LHCN-M2 (cell line): ENCODE measurements at places on chromosomes 5 and 9. TPM values are rescaled to one million over a fixed set of nuclear protein-coding genes. Genes with fewer than 3 reads are reported as not detected.

DNA sequence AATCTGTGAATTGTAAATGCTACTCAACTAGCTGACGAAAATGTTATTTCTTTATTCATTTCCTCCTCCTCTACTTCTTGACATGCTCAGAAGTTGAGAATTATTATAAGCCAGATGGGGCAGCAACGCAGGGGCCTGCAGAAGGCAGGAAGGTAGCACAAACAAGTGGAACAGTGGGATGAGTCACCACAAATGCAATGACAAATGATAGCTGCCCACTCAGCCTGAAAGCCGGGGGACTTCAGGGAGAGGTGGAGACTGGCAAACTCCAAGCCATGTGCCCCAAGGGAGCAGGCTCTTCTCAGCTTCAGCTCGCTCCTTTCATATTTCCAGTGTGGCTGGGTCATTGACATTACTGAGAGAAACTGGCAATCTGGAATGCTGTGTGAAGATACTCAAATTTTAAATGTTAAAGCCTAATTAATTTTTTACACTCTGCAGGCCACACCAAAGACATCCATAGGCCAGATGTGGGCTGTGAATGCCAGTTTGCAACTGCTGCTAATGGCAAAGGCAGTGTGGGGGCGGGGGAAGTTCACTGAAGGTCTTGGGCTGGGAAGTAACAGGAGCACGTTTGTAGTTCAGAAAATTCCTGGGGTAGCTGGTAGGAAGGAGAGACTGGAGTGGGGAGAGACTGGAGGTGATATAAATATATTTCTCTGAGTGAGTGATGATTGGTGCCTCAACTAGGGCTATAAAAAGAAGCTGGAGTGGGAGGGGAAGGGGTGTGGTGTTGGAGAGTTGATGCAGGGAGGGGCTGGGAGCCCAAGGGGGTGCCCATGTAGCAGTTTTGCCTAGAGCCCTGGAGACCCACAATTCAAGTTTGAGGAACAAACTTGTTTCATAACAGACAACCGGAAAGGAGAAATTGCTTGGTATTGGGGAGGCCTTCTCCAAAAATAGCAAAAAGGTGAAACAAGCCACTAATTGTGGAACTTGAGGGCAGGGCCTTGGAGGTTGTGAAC is 20.8 kb upstream of the ADRB2 start:
- DNase-seq = peak; percentile 45

GRCh38 chr9:91340395-91340967 is 21.2 kb downstream of the AUH start:
- DNase-seq = no peak

- DNase-seq = no peak
Measured at GRCh38 chr9:123406691-123407216, 50.8 kb downstream of the CRB2 start.

GRCh38 chr5:146675636-146676035 is 159.6 kb upstream of the GPR151 start:
- no peak for DNase-seq

- DNase-seq = peak; percentile 81
Measured at GRCh38 chr5:100464418-100464817, 70.8 kb upstream of the FAM174A start.

The CARTPT gene
- total RNA-seq = not detected in 2 replicates

- no peak for DNase-seq
Measured at GRCh38 chr5:2805080-2805479, 53.6 kb upstream of the IRX2 start.

The CFAP157 gene
- not detected in 2 replicates for total RNA-seq
